Stimulated activated CD4-positive, alpha-beta T cell treated with anti-CD3 and anti-CD28 coated beads, TNF-alpha, amount 100 ng/mL, for 1 hour (primary cell): ENCODE measurements at places on chromosomes 5 and 9.
A peak's percentile ranks its signal among the peaks of the same experiment; 100 is the strongest.

DNA sequence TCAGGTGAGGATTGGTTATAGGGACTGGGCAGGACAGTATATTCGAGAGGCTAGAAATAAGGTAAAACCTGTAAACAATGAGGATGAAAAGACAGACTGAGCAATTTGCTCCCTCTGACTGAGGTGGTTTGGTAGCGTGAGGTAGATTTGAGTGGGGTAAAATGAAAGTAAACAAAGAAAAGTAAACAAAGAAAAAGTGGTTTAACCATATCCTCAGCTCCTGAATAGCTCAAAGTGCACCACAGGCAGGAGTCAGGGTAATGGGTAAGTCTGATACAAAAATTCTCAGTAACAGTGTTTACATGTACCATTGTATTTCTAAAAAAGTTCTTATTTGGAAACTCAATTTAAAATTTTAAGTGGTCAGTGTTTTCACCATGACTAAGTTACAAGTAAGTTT, 203.1 kb upstream of the ARRDC3 start:
- DNase-seq = no peak

DNA sequence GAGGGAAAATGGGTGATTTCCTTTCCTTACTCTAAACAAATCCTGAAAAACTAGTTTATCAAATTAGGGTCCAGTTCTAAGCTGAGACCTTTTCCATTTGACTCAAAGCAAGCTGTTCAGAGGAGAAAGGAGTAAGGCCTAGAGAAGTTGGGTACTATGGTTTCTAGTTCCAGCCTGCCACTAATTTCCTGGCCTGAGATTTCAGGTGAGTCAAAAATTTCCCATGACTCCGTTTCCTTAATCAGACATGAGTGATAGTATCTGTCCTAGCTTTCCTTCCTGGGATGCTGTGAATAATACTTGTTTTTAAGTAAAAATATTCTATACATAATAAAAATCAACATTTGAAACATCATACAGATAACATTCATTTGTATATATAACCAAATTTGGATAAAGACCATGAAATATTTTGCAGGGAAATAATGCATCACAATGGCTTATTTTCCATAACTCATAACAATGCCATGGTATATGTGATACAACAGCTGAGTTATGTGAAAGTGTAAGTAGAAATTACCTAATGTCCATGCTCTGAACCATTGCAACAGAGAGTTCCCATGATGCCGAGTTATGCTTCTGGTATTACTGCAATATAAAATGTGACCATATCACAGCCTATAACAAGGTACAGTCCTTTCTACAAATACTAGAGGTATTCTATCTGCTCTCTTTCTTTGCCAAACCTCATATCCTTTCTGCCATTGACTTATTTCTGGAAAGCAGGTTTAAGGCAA, 142.7 kb downstream of the MLLT3 start:
- DNase-seq = no peak

GRCh38 chr9:86684148-86684547, 263.2 kb downstream of the GAS1 start:
- no peak for DNase-seq

DNA sequence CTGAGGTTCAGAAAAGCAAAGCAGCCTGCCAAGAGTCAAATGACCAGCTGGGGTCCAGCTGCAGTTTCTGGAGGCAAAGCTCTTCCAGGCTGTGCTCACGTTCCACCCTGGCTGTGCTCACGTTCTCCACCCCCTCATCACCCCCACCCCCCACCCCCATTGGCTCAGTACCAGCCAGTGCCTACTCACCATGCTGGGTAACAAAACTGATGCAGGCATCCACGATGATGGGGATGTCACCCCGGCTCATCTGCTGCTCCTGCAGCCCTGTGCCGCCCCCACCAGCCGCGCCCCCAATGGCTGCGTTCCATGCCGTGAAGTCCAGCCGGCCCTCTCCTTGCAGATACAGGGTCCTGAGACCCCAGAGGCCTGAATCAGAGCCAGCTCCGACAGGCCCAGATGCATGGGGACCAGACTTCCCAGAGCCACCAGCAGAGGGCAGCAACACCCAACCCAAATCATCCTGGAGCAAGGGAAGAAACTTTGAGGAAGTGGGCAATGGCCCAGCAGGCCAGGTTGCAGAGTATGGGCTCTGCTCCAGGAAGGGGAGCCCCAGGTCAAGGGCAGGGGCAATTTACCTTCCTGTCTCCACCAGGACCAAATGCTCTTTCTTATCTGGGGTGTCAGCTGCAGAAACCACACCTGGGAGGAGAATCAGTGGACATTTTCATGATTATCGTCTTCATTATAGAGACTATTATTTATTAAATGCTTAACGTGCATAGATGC, 13.7 kb upstream of the FCHSD1 start:
- peak; percentile 54 for DNase-seq

DNA sequence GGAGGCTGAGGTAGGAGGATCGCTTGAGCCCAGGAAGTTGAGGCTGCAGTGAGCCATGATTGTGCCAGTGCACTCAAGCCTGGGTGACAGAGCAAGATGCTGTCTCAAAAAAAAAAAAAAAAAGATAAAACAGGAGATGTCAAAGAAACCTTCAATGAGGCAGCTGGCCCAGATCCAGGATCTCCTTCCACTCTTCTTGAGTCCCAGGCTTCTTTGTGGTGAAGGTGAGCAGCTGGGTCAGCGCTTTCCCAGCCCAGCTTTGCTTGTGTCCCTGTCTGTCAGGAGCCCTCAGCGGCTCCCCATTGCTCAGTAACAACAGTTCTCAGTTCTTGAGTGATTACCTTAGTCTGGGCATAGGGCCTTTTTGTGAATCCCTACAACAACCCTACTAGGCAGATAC, 69.4 kb upstream of the PSD2 start:
- DNase-seq = no peak

GRCh38 chr9:110486218-110486617, 93.3 kb downstream of the SVEP1 start:
- DNase-seq = no peak

DNA sequence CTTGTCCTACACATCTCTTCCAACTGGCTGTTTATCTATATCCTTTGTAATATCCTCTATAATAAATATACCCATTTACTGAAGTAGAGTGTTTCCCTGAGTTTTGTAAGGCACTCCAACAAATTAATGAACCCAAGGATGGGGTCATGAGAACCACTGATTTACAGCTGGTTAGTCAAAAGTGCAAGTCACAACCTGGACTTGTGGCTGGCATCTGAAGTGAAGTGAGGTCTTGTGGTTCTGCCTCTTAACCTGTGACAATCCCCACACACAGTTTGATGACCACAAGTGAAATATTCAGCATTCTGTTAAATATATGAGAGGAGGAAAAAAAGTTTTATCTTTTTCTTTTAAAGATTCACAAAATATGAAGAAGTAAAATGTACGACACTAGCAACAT, 126.1 kb downstream of the NR2F1-AS1 start:
- DNase-seq = no peak

GRCh38 chr9:107688728-107689127, 199.2 kb upstream of the KLF4 start:
- DNase-seq = no peak

DNA sequence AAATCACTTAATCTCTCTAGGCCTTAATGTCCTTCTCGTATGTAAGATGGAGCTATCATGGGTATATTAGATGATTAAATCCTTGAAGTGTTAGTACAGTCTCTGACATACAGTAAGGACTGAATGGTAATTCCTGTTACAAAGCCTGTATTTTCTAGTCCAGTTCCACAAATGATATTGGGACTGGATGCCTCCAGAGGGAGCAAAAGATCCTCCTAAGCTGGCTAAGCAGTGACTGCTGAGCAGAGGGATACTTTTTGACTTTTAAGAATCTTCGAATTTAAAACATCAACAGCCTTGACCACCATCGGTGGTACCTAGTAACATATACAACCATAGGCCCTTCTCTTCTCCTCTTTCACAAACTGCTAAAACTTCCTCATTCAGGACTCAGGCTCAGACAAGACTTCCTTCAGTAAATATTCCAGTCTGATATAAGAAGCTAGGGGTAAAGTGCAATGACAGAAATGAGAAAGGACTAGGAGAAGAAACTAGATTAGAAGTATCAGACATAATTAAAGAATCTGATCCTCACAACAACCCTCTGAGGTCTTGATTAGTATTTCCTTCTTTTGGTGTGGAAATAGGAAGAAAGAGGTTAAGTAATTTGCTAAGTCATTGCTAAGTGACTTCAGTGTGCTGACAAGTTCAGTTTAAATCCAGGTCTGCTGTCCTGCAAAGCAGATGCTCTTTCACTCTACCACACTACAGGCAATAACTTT, 13.9 kb downstream of the PTAR1 start:
- DNase-seq = no peak

- DNase-seq = no peak
These were observed 97.5 kb upstream of the RPS23 start for GRCh38 chr5:82375488-82376244.

DNA sequence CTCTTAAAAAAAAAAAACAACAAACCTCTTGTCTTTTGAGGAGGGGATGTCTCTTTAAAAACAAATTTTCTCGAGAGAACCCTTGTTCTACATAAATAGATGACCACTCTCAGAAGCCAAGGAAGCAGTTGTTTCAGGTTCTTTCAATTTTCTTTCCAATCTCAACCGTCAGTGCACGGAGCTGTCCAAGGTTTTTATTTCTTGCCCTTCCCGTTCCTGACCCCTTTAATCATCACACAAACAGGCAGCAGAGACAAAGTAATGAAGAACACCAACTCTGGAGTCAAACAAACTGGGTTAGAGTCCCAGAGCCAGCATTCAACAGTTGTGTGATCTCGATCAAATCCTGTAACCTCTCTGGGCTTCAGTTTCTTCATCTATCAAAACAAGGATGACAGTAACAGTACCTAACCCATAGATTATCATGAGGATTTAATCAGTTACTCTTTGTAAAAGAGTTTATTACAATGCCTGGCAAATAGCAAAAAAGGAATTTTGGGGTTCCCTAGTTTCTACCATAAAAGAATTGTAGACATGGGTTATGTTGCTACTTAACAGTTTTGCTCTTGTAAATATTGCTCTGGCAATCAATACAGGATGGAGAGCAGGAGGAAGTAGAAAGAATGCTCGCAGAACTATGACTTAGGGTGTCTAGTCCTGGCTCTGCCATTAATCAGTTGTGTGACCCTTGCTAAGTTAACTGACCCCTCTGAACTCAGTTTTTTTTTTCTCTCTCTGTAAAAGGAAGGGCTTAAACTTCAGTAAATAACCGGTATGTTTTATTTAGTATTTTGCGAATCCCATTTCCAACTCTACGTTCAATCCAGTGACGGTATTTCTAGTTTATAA, 1.0 kb upstream of the NIM1K start:
- DNase-seq = no peak

- no peak for DNase-seq
These were observed 473.0 kb downstream of the TUSC1 start for GRCh38 chr9:25205285-25205684.

DNA sequence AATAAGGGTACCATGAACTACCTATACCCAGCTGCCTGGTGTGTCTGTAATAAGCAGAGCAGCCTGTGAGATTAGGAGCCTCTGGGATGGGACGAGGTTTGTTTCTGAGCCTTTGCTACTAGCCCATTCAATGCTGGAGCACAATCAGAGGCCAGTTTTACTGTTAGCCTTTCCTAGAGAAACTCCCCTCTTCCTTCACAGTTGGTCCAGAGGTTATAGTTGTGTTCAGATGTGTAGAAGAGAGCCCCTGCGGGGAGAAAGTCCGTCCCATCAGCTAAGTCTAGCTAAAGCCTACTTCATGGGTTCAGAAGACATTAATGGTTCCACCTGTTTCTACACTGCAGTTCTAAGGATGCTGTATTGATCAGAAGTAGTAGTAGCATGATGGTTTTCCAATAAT, 16.8 kb downstream of the NUP214 start:
- DNase-seq = no peak

- no peak for DNase-seq
These were observed 101.0 kb downstream of the SPOCK1 start for GRCh38 chr5:137398154-137398553.

DNA sequence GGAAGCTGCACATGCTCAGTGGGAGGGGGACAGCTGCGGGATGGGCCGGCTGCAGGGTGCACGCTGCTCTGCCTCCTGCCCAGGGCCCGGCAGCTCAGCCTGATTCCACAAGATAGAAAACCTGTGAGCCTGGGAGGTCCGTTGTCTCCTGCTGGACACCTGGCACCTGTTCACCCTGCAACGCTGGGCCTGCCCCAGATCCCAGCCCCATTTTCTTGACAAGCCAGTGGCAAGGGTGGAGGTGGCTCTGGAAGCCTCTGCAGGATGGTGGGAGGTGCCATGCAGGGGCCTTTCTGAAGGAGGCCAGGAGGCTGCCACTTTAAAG, 68.1 kb upstream of the RNF130 start:
- no peak for DNase-seq

GRCh38 chr5:43301653-43302091, 11.5 kb downstream of the HMGCS1 start:
- DNase-seq = no peak

- no peak for DNase-seq
These were observed 3.9 kb downstream of the SEPTIN8 start for GRCh38 chr5:132773114-132773513.

- DNase-seq = no peak
These were observed 338.1 kb downstream of the DMRT2 start for GRCh38 chr9:1388216-1388615.

- no peak for DNase-seq
These were observed 19.8 kb upstream of the NUDT12 start for GRCh38 chr5:103582364-103582763.

DNA sequence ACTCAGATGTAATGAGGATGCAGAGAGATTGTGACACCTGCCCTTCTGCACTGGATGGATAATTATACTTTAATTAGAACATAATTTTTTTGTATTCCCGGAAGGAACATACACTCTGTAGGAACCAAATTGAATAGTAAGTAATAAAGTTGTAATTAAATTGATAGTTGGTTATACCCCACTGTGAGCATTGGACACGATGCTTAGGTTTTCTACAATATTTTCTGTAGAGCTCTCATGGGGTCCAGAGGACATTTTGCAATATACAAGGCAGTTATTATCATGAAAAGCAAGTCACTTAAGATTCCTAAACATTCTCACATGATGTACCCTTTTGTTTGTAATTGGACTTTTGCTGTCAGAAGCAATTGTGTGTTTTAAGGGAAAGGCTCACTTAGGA, 63.4 kb downstream of the DIRAS2 start:
- no peak for DNase-seq

- no peak for DNase-seq
These were observed 126.9 kb downstream of the NTRK2 start for GRCh38 chr9:84796404-84796803.

- DNase-seq = no peak
These were observed 44.0 kb downstream of the ROR2 start for GRCh38 chr9:91905991-91906469.

DNA sequence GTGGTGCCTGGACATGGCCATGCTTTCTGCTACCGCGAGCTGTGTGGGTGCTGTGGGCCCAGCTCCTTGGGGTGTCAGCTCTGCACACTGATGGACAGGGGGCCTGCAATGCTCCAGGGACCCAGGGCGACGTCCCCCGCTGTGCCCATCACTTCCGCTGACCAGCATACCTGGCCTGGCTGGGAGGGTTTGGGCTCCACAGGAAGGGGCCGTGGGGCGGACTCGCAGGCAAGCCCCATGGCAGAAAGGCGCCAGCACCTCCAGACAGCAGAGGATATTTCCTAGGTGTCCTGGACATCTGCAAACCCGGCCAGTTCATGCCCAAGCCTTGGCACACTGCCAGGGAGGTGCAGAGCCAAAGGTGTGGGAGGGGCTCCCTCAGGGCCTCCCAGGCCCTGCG, 295.8 kb upstream of the IRX4 start:
- DNase-seq = no peak
